ENCODE measurements at places on chromosomes 1 and 21.

DNA sequence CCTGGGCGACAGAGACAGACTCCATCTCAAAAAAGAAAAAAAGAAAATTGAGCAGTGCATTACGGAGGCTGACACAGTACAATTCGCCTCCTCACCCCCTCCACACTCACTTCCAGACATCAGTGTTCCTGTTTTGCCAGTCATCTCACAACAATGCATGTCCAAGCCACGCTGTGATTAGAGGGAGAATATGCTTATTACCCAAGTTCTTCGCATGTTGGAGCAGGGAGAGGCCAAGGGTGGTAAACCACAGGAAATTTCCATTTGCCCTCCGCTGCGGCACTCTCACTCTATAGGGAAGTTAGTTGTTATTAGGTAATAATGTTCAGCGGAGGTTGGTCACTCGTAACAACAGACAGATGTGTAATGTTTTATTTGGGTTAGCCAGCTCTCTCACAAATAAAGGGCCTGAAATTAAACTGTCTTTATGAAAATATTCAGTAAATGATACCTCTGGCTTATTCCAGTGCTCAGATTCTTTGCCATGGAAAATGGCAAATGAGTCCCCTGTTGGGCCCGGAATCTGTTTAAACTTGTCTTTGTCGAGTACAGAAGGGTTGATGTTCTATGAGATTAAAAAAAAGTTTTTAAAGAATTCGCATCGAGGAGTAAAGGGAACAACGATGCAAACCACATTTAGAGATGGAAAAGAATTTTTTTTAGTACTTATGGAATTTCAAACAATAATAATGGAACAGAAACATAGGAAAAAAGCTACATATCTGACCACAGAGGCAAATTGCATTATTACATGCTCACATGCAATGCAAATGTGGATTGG lies 33.1 kb downstream of the KCNJ15 start:
- no peak for DNase-seq

GRCh38 chr21:41933313-41934079 lies 20.3 kb downstream of the C2CD2 start:
- DNase-seq = no peak

DNA sequence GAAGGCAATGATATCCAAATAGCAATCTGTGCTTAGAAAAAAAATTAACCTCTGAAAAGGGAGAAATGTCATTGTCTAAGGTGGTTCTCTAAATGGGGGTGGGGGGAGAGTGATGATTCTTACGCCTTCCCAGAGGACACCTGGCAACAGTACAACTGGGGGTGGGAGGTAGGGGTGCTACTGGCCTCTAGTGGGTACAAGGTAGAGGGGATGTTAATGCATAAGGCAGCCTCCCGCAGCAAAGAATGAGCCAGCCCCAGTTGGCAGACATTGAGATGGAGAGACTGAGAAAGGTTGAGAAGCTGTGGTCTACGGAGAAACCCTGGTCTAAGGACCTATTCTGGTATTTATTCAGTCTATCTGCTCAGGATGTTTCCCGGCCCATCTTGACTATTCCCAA lies 472.2 kb upstream of the RUNX1 start:
- no peak for DNase-seq

DNA sequence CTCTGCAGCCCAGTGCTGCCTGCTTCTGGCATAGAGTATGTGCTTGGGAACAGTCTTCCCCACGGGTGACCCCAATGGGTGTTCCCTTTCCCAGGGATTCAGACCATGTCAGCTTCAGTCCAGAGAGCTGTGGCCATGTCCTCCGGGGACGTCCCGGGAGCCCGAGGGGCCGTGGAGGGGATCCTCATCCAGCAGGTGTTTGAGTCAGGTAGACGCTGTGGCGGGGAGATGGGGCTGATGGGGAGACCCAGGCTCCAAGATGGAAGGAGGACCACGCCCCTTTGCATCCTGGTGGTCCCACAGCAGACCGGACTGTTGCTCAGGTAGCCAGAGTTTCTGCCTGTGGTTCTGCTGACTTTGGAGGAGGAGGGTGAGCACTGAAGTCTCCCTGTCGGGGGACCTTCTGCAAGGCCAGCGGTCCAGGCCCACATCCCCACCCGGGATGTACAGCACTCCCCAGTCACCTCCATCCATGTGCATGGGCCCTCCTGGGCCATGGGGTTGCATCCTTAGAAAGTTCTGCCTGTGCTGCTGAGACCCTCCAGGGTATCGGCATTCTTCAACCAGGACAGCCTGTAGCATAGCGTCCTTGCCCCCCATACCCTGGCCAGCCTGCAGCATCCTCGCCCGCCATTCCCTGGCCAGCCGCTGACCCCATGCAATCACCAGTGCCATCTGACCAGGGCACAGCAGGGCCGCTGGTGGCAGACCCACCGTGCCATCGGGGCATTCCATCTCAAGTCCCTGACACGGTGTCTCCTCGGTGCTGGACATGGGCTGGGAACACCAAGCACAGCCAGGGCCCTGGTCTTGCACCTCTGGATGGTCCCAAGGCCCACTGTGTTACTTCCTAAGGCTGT lies 2.8 kb downstream of the AIRE start:
- DNase-seq = no peak

DNA sequence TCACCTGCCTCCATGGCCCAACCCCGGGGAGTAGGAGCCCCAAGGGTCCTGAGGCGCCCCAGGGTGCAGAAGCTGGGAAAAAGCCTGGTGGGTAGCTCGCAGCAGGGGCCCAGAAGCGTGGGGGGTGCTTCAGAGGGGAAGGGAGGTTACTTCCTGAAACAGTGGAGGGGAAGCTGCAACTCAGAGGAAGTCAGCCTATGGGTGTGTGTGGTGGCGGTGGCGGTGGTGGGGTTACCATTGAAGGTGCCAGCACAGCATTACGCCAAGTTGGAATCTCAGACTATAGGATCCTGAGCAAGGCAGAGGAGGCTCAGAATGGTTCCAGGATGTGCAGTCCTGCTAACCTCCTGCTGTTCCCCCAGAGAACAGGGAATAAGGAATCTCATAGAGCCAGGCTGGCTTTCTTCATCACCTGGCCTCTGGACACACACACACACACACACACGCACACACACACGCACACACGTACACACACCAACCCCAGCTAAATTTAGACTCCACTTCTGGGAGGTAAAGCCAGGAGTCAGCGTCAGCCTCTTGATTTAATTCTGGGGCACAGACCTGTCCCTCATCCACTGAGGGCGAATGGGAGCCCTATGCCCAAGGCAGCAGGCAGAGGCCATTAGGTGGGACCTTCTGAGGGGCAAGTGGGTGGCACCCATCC lies 1.3 kb downstream of the DENND4B start:
- peak; percentile 77 for DNase-seq

- peak; percentile 59 for DNase-seq
These were observed 1.2 kb downstream of the MAPKAPK2 start for GRCh38 chr1:206685769-206686477.

DNA sequence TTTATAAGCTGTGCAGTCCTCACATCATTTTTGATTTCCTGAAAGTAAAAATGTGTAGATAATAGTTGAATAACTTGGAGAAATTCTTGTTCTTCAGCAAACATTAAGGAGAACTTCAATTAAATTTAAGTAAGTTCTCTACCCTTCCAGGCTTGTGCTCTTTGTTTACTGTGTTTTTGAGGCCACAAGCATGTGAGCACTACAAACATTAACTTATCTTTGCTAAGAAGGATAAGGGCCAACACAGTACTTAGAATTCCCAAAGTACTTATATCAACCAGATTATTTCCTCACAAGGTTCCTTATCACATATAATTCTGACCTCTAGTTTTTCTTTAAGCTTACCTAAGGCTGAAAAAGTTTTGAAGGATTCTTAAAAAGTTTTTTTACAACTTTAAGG lies 24.7 kb upstream of the RWDD3 start:
- DNase-seq = no peak

GRCh38 chr1:7932524-7933138 lies 8.0 kb downstream of the TNFRSF9 start:
- no peak for DNase-seq

DNA sequence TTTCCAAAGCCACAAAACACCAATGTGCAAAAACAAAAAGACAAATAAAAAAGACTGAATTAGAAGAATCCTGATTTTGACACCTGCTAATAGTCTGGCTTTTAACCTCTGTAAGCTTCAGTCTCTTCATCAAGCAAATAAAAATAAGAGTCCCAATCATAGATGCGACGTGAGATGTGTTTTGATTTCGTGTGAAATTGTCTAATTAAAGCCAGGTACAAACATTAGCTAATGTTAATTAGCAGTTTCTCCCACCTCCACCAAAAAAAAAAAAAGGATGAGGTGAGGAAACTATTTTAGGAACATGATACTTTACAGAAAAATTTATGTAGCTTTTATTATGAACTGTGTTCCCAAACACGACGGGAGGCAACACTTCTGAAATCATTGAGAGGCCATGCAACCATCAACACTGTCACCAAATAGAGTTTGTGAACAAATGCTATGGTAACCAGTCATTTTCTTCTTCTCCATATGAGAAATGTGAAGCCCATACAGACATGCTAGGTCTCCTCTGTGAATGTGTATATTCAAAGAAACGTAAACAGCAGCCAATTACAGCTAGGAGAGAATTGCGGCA lies 6.7 kb upstream of the EVI5 start:
- no peak for DNase-seq

GRCh38 chr1:16178596-16179497 lies 23.0 kb upstream of the EPHA2 start:
- no peak for DNase-seq

GRCh38 chr1:32470991-32471694 lies 6.3 kb downstream of the ZBTB8B start:
- DNase-seq = peak; percentile 40

DNA sequence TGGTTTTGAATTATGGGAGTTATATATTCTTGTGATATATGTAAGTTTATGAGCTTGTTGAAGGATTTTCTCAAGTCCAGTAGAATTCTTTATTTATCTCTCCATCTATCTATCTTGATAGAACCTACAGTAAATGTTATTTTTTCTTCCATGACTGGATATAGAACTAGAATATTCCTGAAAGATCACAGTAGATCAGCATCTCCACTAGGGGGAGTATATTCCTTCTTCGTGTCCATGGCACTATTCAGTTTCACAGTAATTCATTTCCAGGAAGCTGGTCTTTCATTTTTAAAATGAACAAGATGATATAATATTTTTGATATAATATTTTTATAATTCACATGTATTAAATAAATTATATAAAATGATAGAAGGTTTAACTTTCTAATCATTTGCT lies 18.8 kb downstream of the TMPRSS15 start:
- DNase-seq = no peak

GRCh38 chr1:11072216-11072917 lies 12.5 kb upstream of the SRM start:
- no peak for DNase-seq

GRCh38 chr21:44425895-44426662 lies 29.2 kb upstream of the LRRC3 start:
- DNase-seq = no peak

GRCh38 chr1:231929311-231929710 lies 302.7 kb downstream of the DISC1 start:
- no peak for DNase-seq

DNA sequence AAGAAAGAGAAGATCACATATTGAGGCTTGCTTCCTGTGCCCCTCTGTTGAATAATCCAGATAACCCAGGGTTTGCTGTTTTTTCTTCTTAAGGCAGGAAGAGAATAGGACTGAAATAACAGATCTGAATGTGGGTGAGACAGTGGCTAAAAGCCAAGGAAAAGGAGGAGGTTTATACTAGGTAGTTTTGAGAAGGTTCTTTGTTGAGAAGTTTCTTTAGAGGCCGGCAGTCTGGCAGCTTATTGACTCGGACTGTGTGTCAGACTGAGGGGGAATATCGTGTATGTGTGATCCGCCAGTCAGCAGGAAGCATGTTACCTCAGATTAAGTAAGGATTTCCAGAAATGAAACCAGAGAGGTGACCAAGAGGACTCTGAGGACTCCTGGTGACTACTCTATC lies 119.8 kb downstream of the PLA2G4A start:
- DNase-seq = no peak

GRCh38 chr1:196897158-196897828 lies 9.4 kb downstream of the CFHR4 start:
- DNase-seq = no peak

- DNase-seq = no peak
These were observed 65.8 kb downstream of the OVGP1 start for GRCh38 chr1:111361761-111362160.

GRCh38 chr21:32728456-32728839 lies 635 bp upstream of the SYNJ1 start:
- DNase-seq = no peak

- no peak for DNase-seq
These were observed 61.3 kb downstream of the ASB17 start for GRCh38 chr1:75870951-75871350.

DNA sequence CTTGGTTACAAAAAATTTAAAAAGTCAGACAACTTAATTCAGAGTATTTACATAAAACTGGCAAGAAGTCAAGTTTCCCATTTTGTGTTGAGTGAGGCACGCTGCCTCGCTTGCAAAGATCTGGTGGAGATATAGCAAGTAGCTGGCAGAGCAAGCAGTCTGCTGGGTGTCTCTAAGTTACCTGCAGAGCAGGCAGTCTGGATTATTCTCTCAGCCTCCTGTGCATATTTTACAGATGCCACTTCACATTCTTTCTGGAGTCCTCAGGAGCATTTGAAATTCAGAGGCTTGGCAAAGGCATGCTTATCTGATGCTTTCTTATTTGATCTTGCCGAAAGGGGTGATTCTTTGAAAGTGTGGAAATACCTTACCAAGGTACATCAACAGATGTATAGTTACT lies 640.4 kb upstream of the ADGRL4 start:
- DNase-seq = no peak

GRCh38 chr1:157782931-157783330 lies 6.0 kb upstream of the FCRL2 start:
- DNase-seq = no peak

DNA sequence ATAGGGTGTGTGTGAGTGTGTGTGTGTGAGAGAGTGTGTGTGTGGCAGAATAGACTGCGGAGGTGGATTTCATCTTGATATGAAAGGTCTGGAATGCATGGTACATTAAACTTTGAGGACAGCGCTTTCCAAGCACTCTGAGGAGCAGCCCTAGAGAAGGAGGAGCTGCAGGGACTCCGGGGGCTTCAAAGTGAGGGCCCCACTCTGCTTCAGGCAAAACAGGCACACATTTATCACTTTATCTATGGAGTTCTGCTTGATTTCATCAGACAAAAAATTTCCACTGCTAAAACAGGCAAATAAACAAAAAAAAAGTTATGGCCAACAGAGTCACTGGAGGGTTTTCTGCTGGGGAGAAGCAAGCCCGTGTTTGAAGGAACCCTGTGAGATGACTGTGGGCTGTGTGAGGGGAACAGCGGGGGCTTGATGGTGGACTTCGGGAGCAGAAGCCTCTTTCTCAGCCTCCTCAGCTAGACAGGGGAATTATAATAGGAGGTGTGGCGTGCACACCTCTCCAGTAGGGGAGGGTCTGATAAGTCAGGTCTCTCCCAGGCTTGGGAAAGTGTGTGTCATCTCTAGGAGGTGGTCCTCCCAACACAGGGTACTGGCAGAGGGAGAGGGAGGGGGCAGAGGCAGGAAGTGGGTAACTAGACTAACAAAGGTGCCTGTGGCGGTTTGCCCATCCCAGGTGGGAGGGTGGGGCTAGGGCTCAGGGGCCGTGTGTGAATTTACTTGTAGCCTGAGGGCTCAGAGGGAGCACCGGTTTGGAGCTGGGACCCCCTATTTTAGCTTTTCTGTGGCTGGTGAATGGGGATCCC lies 18.3 kb upstream of the HDAC1 start:
- peak; percentile 86 for DNase-seq
